ENCODE measurements at places on chromosomes 16 and 17. TPM values are rescaled to one million over a fixed set of nuclear protein-coding genes. Genes with fewer than 3 reads are reported as not detected.

The LGALS9 gene
- 7.9 TPM for total RNA-seq

GRCh38 chr16:55010492-55011160, 80.0 kb downstream of the IRX5 start:
- no peak for DNase-seq

DNA sequence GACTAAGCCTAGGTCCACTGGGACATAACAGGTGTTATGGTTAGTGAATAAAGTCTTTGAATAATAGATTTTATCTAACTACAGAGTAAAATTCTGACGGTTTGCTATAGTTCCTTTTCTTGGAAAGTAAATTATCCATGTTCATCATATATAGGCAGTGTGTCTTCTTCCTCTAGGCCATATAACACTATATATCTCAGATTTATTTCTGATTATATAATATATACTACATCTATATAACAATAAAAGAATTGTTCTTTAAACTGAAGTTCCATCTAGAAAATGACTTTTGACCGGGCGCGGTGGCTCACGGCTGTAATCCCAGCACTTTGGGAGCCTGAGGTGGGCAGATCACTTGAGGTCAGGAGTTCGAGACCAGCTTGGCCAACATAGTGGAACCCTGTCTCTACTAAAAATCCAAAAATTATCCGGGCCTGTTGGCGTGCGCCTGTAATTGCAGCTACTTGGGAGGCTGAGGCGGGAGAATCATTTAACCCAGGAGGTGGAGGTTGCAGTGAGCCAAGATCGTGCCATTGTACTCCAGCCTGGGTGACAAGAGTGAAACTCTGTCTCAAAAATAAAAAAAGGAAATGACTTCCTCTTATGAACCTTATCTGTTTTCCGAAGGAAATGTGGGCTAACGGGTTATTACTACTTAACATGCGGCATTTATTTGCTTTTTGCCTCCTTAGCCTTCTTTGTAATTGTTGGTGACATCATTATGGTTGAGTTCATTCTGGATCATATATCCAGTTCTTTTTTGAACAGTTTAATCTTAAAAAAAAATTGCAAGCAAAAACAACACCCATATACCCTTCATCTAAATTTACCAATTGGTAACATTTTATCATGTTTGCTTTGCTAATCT, 29.2 kb downstream of the NOL11 start:
- DNase-seq, result no peak

DNA sequence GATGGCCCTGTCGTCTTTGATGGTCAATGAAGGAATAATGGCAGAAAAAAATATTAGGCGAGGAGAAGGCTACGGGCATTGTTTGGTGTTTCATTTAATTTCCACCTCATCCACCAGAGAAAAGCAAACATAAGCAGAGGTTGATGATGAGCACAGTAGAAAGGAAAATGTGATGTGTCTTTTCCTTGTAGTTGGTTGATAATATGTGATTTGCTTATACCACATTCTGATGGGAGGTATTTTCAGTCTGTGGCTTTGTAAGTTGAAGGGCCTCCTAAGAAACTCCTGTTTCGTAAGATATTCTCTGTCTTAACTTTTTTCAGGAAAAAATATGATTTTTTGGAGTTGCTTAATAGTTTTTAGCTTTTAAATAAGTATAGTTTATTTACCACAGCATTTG, 215.7 kb downstream of the PRKCA start:
- no peak for DNase-seq

DNA sequence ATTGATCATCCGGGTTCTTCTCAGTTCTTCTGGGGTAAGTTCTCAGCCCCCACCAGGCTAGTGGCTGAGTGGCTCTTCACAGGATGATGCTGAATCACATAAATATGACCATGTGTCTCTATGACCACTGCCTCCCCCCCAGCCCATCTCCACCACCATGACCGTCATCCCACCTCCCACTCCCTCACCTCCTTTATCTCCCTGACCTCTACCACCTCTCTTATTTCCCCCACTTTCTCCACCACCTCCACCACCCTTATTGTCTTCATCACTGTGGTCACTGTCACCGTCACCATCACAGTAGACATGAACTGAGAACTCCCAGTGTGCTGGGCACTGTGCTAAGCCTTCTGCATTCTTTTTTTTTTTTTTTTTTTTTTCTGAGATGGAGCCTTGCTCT, 32.5 kb downstream of the RGS9 start:
- DNase-seq, result no peak

DNA sequence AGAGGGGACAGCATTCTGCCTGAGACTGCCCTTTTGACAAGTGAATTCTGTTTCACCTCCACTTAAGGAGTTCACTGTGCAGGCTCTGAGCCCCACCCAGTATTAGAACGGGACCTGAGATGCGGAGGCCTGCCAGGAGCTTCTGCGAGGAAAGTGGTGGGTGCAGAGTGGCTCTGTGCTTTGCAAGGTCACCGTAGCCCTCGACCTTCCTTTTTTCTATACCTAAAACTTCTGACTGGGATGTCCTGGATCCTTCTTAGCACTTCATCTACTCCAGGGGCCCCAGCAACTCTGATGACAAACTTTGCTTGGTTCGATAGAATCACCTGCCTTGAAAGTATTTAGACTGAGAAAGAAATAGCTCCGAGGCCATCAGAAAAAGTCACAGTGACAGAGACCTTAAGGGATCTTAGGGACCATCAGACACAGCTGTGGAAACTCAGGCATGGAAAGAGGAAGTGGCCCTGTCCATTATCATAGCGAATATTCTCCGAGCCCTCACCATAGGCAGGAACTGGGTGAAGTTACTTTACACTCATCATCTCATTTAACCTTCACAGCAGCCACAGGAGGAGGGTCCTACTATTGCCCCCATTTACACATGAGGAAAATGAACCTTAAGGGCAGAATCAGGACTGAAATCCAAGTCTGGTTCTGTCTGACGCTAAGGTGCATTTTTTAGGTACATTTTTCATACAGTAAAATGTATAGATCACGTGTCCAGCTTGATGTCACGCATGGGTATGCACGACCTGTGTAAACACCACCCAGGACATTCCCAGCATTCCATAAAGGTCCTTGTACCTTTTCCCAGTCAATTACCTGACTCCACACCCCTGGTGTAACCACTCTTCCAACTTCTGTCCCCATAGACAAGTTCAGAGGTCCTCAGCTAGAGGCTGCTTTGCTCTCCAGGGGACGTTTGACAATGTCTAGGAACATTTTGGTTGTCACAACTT, 676 bp upstream of the KRT13 start:
- no peak for DNase-seq

The EMC8 gene
- 29.6 TPM for total RNA-seq

- no peak for DNase-seq
Measured at GRCh38 chr16:54288030-54288834, 1.6 kb upstream of the IRX3 start.

DNA sequence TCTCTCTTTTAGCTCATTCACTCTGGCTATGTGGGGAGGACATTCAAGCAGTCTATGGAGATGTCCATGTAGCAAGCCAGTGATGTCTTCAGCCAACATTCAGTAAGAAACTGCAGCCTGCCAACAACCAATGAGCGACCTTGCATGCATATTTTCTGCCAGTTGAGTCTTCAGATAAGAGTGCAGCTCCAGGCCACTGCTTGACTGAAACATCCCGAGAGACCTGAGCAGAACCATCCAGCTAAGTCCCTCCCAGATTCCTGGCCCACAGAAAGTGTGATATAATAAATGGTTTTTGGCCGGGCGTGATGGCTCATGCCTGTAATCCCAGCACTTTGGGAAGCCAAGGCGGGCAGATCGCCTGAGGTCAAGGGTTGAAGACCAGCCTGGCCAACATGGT, 10.5 kb upstream of the C17orf58 start:
- no peak for DNase-seq

The PPP1R27 gene
- not detected for total RNA-seq

DNA sequence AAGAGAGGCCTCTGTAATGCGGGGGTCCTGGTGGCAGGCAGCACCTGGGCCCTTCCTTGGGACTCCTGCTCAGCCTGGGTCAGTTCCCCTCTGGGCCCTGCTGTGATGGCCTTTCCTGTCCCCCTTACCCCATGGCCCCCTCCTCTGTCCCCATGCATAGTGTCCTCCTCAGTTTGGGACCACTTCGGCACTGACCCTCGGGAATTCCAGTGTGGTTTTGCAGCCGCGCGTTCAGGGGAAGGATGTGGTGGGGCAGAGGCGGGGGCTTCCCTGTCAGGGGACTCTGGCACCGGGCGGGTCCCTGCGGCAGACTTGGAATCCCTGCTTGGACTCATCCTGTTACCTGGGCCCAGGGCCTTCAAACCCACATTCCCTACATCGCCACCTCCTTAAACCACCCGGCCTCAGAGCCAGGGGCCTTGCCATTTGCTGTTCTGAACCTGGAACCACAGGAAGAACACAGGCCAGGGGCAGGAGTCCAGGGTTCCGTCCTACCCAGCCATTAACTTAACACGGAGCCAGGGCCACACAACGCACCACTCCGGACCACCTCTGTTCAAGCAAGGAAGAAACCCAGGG, 31.4 kb upstream of the EIF1 start:
- DNase-seq, result no peak

All from heart left ventricle (tissue), 16 donors.